ENCODE measurements at places on chromosomes 2 and 18.

- no peak for DNase-seq
Measured at GRCh38 chr2:20421988-20422370, 24.9 kb upstream of the RHOB start.

- DNase-seq: peak; percentile 35
Measured at GRCh38 chr2:27249891-27250651, 12.8 kb downstream of the SLC30A3 start.

DNA sequence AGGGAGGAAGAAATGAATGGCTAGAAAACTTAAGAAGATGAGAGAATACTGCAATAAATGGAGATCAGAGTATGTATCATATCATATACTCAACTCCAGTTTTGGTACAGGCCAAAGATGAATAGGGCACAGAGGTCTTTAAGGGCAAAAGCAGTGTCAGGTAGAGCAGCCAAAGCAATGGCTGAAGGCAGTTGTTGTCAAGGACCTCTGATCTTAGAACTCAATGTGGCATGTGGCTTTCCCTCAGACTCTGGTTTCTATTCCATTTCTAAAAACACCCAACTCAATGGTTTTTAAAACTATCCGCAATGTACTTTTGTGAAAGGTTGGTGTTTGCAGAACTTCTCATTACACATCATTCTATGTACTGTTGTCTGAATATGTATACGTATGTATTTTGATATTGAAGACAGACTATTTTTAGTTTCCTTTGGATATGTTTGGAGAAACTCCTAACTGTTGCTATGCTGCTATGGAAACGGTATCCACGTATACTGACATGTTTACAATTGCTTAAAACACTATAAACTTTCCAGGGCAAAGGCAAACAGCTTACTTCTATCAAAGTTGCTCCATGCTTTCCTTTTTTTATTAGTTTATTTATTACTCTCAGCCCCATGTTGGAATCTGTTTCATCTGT, 58.1 kb upstream of the PELI1 start:
- DNase-seq: no peak

- DNase-seq: no peak
Measured at GRCh38 chr2:8193146-8193545, 488.7 kb upstream of the ID2 start.

DNA sequence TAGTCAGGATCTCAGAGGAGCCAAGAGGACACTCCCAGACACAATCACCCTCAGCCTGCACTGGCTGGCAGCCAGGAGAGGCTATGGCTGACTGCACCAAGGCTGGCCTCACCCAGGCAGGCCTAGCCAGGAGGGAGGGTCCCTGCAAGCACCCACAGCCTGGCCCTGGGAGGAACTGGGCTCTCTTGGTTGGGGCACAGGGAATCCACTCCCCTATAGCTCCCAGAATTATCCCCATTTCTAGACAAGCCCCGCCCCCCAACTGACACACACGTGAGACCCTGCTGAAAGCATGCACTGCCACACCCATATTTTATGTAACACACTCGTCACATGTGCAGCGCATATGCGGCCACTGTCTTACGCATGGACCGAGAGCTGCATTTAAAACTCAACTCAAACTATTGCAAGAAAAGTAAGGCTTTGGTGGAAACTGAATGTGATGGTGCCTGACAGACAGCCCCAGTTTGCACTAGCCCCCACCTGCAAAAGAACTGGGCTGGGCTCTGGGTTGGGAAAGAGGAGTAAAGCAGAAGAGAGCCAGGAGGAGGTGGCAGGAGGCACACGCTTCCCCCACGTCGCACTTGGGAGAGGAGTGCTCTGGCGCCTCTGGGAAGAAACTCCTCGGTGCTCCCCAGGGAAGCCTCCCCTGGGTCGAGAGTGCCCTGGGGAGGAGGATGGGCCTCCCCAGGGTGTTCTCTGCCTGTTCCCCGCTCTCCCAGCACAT, 28.9 kb upstream of the ARHGEF4 start:
- no peak for DNase-seq

GRCh38 chr2:147863835-147864234, 19.0 kb downstream of the ACVR2A start:
- DNase-seq: no peak

GRCh38 chr2:44163777-44164176, 4.9 kb upstream of the PPM1B start:
- no peak for DNase-seq

DNA sequence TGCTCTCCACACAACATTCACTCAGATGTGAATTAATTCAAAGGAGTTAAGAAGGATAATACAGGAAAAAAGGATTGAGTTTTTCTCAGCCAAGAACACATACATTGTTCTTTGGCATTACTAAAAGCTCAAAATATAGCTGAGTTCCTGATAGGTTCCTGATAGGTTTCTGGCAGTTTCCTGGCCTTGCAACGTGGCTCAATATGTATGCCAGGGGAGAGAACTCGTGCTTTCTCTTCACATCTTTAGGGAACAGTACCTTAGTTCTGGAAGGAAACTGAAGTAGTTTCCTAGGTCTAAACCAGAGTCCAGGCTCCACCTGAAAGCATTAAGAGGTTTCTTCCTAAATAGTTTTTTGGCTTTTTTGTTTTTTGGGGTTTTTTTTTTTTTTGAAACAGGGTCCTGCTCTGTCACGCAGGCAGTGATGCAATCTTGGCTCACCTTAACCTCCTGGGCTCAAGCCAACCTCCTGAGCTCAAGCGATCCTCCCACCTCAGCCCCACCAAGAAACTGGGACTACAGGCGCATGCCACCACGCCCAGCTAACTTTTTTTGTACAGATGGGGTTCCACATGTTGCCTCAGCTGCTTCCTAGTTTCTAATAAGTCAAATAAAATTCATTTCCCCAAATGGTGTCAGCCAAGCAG, 42.8 kb downstream of the ESCO1 start:
- no peak for DNase-seq

DNA sequence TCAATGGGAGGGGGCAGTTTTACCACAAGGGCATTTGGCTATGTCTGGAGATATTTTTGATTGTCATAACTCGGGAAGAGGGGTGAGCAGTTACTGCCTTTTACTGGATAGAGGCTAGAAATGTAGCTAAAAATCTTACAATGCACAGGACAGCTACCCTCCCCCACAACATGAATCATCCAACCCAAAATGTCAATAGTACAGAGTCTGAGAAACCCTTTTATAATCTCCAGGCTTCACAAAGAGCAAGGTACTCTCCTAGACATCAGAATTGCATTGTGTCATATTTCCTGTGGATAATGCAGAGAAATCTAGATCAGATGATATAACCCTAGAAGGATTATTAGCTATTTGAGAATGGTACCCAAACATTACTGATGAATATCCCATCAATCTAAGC, 277.1 kb upstream of the NRP2 start:
- DNase-seq: no peak

DNA sequence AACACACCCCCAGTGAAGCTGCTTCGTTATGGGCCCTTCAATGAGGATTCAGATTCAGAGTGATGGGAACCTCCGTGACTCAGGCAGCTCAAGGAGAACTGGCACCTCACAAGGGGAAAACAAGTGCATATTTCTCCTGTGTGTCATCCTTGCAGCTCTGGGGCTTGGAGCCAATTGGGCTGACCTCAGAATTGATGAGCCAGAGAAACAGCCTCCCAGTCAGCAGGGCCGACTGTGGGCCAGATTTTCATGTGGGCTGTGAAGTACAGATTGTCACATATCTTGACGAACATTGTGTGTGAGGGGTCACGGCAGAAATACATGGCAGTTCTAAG, 189.6 kb upstream of the SP5 start:
- DNase-seq: no peak

GRCh38 chr2:31402388-31402787, 12.2 kb downstream of the XDH start:
- no peak for DNase-seq

DNA sequence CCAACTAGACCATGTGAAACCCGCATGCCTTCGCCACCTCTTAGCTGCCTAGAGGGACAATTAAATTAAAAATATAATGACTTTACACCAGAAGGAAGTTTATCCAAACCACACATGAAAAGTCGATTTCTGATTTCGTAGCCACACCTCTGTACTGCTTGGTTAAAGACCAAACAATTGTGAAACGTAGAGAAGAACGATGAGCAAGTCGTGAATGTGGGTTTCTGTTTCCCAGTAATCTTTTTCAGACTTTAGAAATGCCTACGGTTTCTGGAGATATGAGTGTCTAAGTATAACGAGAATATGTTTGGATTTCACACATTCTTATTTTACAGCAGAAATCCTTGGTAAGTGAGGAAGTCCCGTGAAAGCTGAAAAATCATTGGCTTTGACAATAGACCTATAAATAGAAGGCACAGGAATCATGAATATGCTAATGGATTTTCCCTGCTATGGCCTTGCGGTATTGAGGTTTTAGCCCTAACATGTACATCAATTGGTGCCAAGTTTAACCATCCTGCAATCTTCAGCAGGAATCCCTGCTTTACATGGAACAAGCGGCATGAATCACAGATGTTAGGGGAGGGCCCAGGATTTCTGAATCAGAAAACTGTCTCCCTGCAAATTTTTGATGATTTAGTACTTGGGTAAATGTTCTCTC, 105.6 kb downstream of the TTC32 start:
- DNase-seq: no peak

DNA sequence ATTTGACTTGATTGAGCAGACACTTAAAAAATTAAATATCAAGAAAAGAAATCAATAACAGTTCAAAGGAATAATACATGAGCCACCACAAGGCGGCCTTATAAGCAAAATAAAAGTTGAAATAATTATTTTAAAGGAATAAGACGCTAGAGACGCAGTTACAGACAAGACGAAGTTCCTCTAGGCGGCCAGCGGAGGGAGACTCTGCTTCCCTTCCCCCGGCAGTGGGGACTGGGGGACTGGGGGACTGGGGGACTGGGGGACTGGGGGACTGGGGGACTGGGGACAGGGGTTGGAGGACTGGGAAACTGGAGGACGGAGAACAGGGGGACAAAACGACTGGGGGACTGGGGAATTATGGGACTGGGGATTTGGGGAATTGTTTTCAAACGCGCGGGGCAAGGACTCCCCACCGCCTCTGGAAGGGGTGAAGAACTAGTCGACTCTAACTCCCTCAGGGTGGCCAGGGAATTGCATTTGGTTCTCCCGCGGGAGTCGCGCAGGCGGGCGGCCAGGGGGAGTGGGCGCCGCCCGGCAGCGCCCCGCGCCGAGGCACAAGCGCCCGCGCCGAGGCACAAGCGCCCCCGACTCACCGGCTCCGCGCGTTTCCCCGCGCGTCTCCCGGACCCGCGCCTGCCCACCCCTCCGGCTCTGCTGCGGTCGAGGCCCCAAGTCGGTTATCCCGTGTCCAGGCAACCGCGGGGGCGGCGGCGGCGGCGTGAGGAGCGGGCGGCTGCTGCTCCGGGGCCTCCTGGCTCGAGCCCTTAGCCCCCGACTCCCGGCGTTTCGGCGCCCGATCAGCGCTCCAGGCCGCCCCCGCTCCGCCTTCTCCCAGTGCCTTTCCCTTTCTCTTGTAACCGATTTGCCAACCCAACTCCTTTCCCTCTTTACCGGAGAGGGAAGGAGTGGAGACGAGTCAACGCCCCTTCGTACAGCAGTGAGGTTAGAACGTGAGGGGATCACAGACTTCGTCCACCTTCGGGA, at the start of gene CCDC178:
Gene CCDC178, minus strand, starts transcription at position 662 of the 984 bp plus-strand sequence. CDS start 28,633 bp downstream, outside the sequence.
- peak; percentile 64 for DNase-seq
